ENCODE measurements at places on chromosomes 3 and 15.

GRCh38 chr3:152173627-152174026 lies 95.1 kb upstream of the MBNL1 start:
- no peak for DNase-seq

DNA sequence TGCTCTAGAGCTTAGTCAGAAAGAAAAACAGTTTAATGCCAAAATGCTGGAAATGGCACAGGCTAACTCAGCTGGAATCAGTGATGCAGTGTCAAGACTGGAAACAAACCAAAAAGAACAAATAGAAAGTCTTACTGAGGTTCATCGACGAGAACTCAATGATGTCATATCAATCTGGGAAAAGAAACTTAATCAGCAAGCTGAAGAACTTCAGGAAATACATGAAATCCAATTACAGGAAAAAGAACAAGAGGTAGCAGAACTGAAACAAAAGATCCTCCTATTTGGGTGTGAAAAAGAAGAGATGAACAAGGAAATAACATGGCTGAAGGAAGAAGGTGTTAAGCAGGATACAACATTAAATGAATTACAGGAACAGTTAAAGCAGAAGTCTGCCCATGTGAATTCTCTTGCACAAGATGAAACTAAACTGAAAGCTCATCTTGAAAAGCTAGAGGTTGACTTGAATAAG lies 150.5 kb upstream of the LRRFIP2 start:
- DNase-seq, result no peak

DNA sequence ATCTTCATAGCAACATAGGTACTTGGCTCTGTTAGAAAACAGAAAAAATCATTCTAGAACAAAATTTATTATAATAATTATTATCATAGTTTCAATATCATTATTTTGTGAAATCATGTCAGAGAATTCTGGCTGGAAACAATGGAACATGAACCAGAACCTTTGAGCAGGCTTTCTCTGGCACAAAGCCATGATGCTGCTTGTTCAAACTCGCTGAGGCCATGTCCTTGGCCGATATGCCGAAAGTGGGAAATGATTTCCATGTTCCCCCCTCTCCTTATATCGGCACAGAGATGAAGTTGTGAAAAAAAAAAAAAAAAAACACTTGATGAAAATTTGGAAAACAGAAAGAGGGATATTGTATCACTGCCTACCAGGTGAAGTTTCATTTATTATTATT lies 49.0 kb upstream of the MRPL3 start:
- DNase-seq, result no peak

GRCh38 chr15:91668370-91668769 lies 185.1 kb upstream of the SLCO3A1 start:
- no peak for DNase-seq

DNA sequence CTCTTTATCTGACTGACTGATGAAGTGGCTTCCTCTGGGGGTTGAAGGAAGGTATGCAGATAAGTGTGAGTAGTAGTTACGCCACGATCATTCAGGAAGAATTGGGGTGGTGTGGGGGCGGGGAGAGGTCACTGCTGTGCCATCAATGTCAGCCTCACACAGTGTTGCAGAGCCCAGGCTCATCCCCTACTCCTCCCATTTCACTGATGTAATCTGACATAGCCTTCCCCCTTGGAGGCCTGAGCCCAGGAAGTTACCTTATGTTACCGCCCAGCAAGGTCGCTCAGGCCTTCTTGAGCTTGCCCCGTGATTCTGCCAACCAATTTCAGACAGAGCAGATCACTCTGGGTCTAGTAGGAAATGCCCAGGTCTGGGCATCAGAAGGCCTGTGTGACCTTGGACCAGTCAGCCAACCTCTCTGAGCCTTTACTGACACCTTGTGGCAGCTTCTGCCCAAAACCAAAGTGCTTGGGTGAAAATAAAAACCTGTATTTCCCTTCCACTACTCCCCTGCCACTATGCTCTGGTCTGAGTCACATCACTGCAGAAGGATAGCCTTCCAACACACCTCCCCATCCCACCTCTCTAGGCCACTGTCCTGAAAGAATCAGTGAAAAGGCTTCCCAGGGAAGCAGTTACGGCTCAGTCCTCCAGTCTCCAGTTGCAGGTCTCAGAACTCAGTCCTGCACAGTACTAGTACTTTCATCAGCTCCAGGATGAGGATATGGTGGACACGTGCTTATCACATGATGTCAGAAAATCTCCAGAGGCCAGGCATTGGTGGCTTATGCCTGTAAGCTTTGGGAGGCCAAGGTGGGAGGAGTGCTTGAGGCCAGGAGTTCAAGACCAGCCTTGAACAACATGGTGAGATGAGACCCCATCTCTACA lies 28.1 kb upstream of the INSYN1 start:
- no peak for DNase-seq

- DNase-seq, result no peak
Observed at GRCh38 chr3:81743096-81744025, 18.1 kb downstream of the GBE1 start.

DNA sequence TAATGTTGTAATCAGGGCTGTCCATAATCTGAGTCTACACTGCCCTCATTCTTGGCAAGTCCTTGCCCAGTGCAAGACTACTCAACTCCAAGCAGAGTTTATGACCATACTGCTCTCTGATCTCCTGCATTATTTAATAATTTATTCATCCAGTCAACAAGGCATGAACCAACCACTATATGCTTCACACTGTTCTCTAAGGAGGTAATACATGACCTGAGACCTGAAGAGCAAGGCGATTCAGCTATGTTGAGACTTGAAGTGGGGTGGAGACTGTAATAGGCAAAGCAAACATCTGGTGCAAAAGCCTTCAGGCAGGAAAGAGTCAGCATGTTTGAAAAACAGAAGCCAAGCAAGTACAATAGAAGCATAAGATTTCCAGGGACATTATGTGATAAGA lies 1362.8 kb downstream of the ROBO2 start:
- DNase-seq, result no peak

- DNase-seq, result no peak
Observed at GRCh38 chr15:52417521-52417920, 111.2 kb downstream of the MYO5A start.

- no peak for DNase-seq
Observed at GRCh38 chr3:85041001-85041400, 82.2 kb downstream of the CADM2 start.

GRCh38 chr3:98560911-98561310 lies 29.1 kb downstream of the GPR15 start:
- no peak for DNase-seq

- DNase-seq, result no peak
Observed at GRCh38 chr3:172193436-172193835, 154.1 kb downstream of the FNDC3B start.

GRCh38 chr3:5160940-5161858 lies 26.3 kb upstream of the EDEM1 start:
- no peak for DNase-seq

DNA sequence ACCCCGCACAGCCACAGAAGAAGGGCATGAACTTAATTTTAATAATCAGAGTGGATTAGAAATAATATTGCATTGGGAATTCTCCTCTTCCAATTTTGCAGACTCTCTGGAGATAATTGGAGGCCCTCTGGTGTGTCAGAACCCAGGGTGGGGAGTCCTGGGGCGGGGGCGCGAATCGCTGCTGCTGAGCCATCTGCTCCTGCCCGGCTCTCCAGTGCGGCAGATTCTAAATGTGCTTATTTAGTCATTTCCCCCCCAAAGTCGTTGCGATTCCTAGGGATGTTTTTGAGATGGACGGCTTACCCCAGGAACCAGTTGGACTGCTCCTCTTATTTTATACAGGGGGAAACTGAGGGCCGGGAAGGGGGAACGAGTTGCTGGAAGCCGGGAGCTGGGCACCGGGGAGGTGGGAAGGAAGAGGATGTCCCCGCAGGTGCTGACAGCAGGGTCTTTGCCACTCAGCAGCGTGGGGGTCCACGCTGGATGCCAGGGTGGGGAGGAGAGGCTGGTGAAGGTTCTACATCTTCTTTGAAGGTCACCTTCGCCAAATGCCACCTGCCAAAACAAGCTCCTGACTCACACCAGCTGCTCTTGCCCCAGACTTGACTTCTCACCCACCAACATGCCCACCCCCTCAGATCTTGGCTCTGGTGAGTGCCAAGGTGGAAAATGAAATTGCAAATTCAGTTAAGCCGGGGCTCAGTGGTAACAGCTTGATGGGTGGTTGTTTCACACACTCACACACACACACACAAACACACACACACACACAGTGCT lies 91.3 kb upstream of the PRR23E start:
- DNase-seq, result no peak

DNA sequence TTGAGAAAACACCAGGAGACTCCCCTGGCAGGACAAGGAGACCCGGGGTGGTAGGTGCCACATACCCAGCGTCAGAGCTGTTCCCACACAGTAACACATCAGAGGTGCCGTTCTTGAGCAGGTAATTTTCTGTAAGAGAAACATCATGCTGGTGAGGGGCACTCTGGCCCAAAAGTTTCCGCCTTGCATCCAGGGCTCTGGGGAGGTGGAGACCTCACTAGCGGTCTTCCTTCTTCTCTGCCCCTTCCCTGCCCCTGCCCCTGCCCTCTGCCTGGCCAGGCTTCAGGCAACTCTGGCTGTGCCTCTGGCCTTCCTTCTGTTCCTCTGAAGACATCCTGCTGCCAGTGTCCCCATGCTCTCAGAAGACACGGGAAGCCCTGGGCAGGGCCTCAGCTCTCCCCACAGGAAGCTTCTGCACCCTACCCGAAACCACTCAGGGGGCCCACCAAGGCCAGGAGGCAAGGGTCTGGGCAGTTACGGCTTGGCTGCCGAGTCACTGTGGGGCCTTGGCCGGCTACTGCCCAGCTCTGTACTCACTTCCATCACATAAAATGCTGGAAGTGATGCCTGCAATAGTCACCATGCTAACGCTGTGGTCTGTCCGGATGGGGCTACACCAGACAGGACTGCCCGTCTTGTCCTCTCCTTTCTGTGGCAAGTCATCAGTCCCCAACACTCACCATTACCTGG lies 41.3 kb downstream of the SCN5A start:
- DNase-seq, result no peak

- no peak for DNase-seq
Observed at GRCh38 chr3:50453907-50454306, 49.5 kb downstream of the CACNA2D2 start.

DNA sequence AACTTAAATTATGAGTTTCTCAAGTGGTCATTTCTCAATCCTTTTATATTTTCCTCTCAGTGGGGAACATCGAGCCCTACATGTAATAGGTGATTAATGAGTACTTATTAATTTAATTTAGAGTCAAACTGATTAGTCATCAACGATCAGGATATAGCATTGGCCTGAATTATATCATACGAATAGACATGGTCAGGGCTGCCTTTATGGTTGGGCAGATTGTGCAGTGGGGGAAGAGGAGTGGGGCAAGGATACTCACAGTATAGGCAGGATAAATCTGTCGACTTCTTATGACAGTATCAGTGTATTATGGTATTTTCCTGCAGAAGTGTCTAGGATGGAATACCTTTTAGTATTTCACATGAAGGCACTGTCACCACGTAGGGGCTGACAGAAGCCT lies 27.0 kb downstream of the C2CD4A start:
- no peak for DNase-seq

GRCh38 chr3:140470962-140471361 lies 206.9 kb upstream of the TRIM42 start:
- DNase-seq, result no peak

GRCh38 chr15:96217983-96218382 lies 112.5 kb upstream of the NR2F2 start:
- no peak for DNase-seq

- DNase-seq, result no peak
Observed at GRCh38 chr3:104069114-104069513, 1297.6 kb upstream of the ALCAM start.

DNA sequence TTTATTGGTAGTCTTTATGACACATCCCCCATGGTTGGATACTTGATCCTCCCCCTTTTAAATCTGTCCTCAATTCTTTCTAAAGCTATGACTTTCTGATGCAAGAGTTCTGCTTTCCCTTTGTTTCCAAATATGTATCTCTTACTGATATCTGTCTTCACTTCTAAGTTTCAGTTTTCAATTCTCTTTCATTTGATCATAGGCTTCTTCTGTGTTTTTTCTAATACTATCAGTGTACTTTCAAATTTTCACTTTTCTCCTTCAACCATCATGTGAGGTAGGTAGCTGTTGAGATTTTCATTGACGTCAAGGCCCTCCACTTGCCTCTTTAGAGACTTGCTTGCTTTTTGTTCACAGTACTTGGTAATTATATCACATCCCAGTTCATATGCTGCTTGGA lies 436.5 kb downstream of the CNTN4 start:
- DNase-seq, result no peak

DNA sequence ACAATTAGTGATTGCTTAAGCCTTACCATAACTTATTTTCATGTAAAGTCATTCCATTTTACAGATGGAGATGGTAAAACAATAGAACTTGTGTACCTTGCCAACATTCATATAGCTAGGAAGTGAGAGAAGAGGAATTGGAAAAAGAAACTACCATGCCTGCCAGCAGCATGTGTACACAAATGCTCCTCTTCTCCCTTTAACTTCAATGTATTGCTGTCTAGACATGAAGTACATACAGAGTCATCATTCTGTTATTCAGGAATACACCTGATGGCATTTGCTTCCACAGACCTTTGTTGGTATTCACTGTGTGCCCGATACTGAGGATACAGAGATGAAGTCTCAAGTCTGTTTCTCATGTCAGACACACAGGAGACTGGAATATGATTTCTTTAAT lies 7.1 kb upstream of the TMEM207 start:
- DNase-seq, result no peak

- DNase-seq, result no peak
Observed at GRCh38 chr15:34993877-34994276, 5.8 kb upstream of the ZNF770 start.

- no peak for DNase-seq
Observed at GRCh38 chr3:45566196-45566595, 28.4 kb upstream of the LIMD1 start.

DNA sequence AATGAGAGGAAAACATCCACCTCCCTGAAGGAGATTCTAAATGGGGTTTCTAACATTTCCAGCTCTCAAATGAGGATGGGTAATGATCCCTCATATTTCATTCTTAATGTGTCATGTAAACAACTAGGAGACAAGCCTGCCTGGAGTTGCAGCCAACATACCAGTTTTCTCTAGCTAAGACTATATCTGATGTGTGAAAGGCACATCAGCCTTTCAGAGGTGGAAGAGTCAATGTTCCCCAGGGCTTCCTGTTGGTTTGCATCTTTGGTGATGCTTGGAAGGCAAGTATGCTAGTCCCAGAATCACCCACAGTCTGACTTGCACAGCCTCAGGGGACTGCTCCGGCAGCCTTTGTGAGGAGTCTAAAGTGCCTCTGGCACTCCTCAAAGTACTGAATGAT lies 921.2 kb downstream of the SQOR start:
- DNase-seq, result no peak

- no peak for DNase-seq
Observed at GRCh38 chr3:178255315-178255714, 280.9 kb upstream of the KCNMB2 start.

GRCh38 chr15:67839499-67839928 lies 331 bp downstream of the RNU6-1 start:
- DNase-seq, result no peak

Measured in stimulated activated CD4-positive, alpha-beta T cell treated with anti-CD3 and anti-CD28 coated beads, TNF-alpha, amount 100 ng/mL, for 24 hours (primary cell).